ENCODE measurements at places on chromosomes 2 and 18.

DNA sequence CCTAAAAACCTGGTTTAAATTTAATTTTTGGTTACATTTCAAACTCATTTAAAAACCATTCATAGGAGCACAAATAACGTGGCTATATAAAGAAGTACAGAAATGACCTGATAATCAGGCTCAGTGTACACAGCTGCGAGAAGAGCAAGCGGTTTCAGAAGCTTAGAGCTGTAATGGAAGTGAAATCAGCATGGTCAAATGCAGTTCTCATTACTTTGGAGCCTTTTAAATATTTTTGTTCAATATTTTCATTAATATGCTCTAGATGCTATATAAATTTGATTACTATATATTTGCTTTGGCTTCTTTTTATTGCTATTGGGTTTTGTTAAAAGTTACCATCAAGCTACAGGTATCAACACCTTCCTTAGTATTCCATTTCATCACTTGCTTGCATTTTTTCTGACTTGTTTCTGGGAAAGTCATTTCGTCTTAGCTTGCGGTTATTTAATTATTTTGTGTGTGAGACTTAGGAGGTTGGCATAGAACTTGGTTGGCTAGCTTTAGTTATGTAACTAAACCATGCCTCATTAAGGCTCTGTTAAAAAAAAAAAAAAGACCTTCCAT is 58.7 kb downstream of the AFTPH start:
- DNase-seq: no peak

DNA sequence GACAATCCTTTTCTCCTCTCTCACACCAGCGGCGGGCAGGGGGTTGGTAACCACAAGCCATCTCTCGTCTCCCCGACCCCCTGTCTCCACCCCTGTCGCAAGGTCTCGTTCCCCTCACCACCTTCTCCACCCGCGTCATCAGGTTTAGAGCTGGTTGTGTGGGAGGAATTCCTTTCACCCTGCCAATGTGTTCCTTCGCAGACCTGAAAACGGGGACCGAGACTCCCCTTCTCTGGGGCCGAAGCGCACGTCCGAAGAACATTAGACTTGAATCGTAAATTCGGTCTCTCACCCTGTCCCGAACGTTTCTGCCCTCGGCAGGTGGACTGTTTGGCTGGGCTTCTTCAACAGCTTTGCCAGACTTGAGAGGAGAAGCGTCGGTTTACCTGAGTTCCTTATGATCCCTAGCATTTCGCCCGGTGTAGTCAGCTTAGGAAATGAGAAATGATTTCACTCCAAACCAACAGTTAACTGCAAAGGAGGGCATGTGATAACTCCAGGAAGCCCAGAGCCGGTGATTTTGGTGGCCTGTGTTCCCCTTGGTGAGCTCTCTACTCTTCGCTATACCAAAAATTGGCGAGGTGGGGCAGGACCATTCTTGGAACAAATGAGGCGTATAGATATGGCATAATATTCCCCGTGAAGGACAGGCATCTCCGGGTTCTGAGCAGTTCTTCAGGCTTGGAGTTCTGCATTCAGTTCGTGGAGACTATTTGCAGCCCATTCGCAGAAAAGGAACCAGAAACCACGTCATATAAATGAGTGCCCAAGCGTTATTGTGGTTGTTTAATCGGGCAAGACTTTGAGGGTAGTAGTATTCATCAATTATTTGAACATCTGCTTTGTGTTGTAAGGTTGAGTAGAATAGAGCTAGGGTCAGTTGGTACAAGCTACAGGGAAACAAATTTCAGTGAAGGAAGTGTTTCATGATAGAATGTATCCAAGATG is 694 bp downstream of the CFAP36 start:
- no peak for DNase-seq

- peak; percentile 66 for DNase-seq
Measured at GRCh38 chr2:237895544-237896506, 36.4 kb downstream of the RAMP1 start.

DNA sequence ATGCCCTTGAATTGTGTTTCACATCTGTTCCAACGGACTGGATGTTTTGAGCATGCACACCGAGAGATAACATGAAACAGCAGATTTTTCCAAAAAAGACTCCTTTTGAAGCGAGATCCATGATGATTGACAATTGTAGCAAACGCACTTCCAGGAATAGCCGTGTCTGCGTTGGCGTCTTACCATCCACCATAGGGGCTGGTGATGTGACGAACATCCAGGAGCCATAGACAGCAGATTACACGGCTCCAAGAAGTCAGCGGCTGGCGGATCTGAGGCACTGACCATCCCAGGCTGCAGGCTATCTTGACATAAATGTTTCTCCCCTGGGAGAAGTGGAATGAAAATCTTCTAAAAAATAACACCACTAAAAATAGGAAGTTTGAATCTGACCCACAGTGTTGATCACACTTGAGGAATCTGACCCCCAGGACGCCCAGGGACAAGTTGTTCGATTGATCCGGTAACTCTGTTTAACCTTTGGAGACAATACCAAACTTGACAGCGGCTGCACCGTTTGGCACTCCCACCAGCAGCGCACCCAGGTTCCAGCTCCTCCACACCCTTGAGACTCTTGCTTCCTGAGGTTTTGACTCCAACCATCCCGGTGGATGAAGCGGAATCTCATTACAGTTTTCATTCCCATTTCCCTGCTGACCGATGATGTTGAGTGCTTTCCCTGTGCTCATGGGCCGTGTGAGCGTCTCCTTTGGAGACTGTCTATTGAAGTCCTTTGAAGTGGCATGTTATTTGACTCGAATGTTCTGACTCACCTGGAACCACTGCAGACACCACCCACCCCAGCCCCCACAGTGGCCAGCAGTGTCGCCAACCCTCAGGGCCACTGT is 140.0 kb upstream of the GPC1 start:
- no peak for DNase-seq

DNA sequence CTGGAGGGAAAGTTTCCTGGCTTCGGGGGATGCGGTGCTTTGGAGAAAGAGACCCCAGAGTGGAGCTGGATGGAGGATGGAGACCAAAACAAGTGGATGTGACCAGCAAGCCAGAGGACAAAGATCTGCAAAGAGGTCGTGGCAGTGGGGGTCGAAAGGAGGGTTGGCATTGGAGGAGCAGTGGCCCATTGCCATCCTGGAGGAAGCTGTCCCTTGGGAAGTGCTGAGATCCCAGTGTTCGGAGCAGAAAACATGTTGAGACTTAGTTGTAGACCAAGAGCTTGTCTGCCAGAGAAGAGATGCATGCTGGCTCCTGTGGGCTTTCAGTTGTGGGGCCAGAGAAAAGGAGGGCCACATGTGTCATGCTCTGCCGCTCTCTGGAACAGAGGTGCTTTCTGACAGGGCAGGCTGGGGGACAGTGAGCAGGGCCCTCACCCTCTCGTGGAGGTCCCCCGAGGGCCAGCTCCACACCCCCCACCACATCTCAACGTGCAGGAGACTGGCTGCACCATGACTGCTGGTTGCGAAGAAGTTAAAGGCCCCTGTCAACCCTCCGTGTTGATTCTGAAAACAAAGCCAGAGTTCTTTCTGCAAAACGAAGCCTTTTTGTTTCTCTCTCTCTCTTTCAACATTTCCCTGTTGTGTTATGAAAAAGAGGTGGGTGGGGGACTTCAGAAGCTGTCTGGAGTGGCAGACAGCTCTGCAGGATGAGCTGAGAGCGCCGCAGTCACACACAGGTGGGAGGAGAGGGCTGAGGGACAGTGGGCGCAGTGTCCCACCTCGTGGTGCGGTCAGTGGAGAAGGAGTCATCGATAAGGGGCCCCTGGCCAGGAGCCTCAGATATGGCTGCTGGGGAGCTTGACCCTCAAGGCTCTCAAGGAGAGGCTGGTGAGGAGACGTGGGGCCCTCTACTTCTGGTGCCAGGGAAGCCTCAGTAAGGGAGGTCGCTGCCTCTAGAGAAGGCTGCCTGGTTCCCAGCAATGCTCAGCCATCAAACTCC is 77.6 kb upstream of the BCL2L11 start:
- DNase-seq: no peak

DNA sequence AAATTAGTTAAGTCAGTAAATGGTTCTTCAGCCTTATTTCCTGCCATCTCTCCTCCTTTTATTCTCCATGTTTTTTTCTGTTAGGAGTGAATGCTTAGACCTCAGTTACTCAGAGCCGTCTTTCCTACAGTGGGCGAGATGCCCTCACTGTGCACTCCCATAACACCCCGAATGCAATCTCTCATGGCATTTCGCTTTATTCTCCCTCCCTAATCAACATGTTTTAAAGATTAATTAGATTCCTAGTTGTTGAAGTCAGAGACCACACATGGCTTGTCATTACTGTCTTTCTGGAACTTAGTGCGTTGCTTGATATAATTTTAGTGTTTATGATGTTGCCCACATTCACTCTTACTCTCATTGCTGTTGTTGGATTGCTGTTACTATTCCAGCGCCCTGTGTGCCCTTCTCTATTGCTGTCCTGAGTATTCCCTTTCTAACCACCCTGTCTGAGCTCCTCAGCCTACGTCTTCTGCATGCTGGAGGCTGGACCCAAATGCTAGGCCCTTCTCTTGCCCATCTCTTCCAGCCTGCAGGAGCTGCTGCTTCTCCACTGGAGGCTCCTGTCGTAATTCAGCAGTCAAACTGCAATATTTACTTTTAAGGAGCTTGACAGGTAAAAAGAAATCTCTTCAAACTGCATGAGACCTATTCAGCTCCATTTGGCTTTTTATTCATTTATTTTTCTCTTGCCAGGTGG is 99.3 kb downstream of the MAP2 start:
- no peak for DNase-seq

GRCh38 chr18:2394684-2395083 is 176.6 kb downstream of the METTL4 start:
- DNase-seq: no peak

GRCh38 chr2:85741833-85742455 is 11.8 kb upstream of the ATOH8 start:
- no peak for DNase-seq

DNA sequence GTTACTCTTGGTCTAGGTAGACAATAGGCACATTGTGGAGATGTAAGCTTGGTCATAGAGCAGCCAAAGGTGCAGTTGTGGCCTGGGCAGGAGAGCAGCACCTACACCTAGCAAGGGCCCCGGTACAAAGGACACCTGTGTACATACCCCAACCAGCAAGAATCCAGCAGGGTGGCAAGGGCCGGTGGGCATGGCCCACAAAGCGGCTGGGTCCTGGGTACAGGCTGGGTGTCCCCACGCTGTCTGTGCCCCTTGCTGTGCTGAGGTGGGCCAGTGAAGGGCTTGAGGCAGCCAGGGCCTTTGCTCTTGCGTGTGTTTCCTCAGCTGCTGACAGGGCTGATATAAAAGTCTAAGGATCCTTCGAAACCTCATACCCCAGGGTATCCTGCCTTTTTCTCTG is 501.8 kb downstream of the EIPR1 start:
- DNase-seq: no peak

GRCh38 chr2:9806656-9807055 is 36.6 kb upstream of the TAF1B start:
- DNase-seq: no peak

DNA sequence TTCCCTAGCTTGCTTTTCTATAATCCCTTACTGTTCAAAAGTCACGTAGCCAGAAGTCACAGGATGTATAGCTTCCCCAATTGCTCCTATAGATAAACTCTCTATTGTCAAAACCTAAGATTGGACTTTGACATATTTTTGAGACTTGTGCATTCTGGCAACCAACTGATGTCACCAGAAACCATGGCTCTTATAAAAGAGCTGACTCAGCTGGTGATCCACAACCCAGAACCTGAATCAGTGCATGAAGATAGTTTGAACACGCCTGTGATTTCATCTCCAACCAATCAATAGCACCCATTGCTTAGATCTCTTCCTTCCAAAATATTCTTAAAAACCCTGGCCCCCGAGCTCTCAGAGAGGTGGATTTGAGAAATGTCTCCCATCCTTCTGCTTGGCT is 639.9 kb upstream of the PIK3C3 start:
- no peak for DNase-seq

- DNase-seq: no peak
Measured at GRCh38 chr2:230669386-230669950, 43.2 kb upstream of the CAB39 start.

DNA sequence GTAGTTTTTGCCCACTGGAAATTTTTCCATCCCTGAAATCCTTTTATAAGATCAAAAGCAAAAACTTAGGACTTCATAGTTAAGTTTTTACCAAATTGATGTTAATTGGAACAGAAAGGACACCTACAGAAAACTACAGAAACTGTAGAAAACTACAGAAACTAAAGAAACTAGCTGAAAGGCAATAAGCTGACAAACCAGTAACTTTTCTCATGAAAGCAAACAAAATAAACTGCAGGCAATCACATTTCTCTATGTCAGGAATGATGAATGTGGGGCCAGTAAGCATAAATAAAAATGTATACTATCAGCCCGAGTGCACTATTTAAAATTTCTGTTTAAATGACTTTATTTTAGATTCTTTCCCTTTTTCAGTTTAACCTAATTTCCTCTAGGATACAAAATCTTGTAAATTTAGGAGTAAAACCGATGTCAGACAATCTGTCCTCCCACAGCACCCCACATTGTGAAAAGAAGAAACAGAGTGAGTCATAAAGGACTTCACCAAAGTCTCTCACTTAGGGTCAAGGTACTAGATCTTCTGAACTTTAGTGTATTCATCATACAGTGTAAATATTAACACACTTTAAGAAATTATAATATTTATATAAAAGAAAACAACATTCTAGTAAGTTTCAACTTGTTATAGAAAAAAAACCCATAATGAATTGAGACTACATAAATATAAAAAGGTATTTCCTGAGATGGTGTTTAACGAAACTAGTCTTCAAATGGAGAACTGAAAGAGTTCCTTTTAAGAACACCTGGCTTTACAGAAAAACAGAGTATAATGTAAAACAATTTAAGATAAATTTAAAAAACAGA is 46.6 kb downstream of the USP40 start:
- DNase-seq: no peak

DNA sequence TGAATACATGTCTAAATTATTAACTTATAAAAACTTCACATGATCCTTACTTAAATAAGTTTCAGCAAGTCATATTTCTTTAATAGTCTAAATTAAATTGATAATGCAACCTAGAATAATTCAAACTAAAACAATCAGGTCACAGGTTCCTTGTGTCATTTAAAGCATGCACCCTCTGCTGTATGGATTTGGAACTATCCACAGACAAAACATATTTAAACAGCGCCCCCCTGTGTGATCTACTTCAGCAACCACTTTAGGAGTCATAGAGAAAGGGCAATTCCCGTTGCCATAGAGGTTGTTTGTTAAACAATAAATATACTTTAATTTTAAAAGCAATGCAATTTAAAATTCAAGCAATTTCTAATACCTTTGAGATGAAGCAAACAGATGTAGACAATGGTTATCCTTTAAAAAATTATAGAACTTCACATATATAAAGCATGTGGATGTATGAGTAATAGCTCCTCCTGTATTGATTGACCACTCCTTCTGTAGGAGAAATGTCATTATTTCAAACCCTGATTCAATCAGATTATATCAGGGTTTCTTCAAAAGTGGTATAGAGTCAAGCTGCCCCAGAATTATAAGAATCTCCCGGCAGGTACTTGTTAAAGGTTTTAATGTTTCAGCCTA is 21.2 kb downstream of the GRB14 start:
- DNase-seq: peak; percentile 46

DNA sequence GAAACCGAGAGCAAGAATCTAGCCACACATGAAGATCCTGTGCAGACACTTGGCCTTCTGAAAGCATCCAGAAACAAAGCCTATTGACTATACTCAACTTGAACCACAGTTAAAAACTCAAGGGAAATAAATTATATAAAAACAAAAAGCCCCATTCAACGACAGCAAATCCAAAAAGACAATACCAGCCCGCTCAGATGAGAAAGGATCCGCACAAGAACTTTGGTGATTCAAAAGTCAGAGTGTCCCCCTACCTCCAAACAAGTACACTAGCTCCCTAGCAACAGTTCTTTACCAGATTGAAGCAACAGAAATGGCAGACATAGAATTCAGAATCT is 163.2 kb downstream of the WDPCP start:
- DNase-seq: no peak
